ENCODE measurements at places on chromosomes 6 and 20.

GRCh38 chr20:14915356-14915755, 577.9 kb upstream of the FLRT3 start:
- no peak for DNase-seq

DNA sequence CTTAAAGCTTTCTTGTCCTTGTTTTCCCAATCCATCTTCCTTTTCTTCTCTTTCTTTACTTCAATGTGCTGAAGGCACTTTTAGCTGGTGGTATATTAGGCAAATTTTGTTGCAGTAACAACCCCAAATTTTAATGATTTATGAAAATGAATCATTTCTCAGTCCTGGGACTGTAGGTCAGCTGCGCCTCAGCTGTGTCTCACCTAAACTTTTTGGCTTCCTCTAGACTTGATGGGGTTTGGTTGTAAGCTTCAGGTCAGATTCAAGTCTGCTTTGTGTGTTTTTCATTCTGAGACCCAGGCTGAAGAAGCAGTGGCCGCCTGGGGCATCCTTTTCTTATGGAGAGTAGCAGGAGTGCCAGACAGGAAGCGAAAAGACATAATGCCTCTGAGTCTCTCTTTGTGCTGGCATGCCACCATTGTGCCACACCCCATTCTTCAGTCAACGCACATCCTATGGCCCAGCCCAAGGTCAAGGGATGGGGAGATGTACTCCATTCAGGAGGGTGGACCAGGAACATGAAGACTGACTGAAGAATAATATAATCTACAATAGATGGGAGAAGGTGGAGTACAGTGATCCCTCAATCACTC, 28.9 kb upstream of the CD83 start:
- no peak for DNase-seq

DNA sequence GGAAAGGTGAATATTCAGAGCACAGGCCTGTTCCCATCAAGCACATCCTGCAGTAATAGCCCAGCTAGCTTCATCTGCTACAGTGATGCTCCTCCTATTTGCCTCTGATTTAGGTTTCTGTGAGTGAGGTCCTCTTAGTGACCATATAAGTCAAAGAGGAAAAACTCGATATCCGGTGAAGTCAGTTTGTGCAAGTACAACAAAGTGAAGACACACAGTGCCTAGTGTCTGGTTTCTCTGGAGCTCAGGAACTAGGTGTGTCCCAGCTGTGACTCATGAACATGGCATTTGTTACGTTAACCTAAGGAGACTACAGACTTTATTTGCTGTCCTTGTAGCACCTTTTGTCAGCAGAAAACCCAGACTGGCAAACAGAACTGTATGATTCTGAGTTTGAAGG, 33.9 kb downstream of the EDN1 start:
- peak; percentile 83 for DNase-seq

DNA sequence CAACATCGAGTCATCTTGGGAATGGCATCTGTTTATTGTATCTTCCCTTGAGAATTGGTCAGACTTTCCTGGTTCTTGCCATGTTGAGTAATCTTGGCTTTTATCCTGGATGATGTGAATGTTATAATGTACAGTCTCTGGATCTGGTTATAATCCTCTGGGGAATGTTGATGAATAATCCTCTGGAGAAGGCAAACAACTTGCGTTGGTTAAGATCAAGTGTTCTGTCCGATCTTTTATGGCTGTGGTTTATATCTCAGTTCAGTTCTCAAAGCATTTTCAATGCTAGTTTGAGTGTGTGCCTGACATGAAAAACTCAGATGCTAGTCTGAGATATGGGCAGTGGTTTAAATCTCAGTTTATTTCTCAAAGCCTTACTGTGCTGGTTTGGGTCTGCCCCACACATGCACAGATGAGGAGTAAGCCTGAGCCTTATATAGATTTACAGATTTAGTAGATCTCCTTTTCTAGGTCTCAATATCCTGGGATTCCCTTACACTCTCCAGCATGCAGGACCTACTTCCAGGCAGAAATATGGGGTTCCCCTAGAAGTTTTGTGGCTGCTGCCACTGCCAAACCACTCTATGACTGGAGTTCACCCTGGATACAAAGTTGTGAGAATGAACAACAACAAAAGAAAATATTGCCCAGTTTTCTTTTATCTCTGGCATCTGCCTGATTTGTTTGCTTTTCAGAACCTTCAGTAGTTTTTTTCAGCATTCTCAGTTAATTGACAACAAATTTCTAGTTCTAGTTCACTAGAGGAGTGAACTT, 191.8 kb upstream of the MAN1A1 start:
- peak; percentile 99 for DNase-seq

GRCh38 chr6:33578588-33579011, 1.5 kb downstream of the BAK1 start:
- no peak for DNase-seq

DNA sequence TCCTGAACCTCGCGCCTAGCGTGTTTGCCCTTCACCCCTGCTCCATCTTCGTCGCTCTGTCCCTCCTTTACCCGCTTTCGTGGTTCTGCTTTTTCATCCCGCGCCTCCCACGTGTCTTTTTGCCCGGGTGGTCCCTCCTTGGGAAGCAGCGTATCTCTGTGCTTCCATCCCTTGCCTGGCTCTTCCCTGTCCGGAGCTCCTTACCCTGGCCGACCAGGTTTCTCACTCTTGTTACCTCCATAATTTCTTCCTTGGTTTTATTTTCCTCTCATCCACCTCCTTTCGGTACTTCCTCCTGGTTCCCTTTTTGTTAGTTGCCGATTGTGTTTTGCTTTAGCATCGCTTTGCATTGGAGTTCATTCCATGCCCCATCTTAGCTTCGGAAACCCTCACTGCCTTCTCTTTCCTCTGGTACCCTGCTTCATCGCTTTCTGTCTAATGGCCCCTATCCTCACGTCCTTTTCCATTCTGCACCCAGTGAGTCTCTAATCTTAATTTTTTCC, 735 bp downstream of the FAM135A start:
- DNase-seq, result peak; percentile 25

DNA sequence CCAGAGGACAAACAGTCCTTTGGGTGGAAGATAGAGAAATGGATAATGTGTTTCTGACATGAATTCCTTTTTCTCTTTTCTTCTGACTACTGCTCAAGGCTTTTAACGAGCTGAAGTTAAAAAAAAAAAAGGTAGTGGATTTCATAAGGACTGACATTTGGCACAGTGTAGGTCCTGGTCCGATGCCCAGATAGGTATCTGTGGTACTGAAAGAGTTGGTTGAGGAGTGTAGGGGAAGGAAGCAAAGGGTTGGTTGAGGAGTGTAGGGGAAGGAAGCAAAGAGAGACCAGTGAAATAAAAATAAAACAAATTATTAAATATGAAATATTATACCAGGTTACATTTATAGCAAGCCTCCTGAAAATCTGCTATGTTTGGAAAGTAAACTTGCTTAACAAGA, 11.8 kb downstream of the UTRN start:
- DNase-seq, result no peak

GRCh38 chr20:53795170-53795569, 201.5 kb upstream of the ZNF217 start:
- DNase-seq, result peak; percentile 26

DNA sequence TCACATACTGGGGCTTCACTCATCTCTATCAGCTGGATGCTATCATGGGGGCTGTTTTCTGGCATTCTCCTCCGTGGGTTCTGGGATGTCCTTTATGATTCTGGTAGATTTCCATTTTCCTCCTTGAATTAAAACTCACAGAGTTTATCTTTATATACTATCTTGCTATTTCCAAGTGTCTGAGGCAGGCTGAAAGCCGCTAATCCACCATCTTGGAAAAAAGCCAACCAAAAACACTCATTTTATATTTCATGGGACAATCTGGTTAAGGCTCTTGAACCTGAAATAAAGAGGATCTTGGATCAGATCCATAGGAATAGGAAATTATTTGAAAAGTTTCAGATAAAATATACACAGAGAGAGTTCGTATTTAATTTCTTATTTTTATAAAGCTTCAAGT, 86.0 kb downstream of the AFG1L start:
- no peak for DNase-seq

- DNase-seq, result no peak
These were observed 395.0 kb upstream of the OPRM1 start for GRCh38 chr6:153644000-153644399.

GRCh38 chr6:151257985-151258445, 18.2 kb downstream of the AKAP12 start:
- DNase-seq, result peak; percentile 35

DNA sequence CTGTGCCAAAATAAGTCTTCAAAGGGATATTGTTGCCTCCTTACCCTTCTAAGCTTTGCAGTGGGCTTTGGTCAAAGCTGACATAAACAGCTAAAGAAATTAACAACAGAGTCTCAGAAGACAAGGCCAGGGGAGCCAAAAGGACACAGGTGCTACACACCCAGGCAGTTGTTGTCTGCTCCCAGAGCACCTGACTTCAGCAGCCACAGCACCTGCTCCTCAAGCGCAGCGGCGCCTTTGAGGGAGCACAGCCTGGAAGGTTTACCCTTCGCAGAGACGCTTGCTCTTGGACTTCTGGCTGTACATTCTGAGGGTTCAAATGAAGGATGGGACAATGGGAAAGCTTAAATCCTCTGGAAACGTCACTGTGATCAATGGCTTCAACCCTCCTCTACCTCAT, 16.6 kb downstream of the B4GALT5 start:
- no peak for DNase-seq

DNA sequence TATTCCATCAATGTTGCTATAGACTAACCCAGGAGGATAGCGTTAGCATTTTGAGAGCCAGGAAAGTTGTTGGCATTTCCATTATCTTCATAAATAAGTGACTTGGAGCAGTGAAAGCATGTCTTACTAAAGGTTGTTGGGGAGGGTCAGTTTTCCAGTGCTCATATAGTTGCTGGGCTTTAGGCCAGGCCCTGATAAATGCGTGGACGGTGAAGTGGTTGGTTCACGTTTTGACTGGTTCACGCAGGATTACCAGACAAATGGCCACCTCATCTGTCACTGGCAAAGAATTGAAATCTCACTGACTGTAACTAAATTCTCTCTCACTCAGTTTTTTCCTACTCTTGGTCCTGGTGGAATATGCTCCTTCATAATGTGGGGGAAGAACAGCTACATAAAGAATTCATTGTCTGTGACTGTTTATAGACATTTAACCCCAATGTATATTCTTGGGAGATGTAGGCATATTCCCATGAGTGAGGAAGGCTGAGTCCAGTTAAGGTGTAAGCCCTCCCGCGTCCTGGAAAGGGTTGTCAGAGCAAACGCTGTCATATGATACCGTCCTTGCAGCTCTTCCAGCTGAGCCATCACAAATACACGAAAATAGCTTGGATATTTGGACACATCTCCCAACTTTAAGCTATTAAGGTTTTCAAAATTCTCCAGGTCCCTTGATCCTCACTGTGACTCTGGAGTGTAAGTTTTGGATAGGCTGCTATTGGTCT, 27.8 kb downstream of the LRRC1 start:
- DNase-seq, result no peak
